SHP77 treated with DMSO at 0.1 percent for 48 hours (cell line): ENCODE measurements at places on chromosomes 4 and X.

GRCh38 chr4:110853242-110853641, 230.4 kb upstream of the PITX2 start:
- DNase-seq: no peak

DNA sequence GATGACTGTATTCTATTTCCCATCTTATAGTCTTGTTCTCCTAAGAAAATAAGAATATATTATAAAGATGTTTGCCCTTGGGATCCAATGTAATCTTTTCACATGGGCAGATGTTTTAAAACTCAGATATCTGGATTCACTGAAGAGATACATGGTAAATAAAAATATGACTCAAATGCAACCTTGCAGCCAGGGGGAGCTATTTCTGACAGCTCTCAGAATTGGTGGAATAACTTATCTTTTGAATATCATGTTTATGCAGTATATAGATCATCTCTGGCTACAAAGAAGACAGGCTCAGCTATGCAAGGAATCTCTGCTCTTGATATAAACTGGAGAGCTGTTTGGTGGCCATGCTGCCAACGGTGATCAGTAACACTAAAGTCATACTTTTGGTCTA, 274.7 kb downstream of the GLUD2 start:
- no peak for DNase-seq

GRCh38 chrX:107398115-107398514, 51.3 kb upstream of the FRMPD3 start:
- DNase-seq: no peak

- DNase-seq: no peak
These were observed 41.8 kb upstream of the HS3ST1 start for GRCh38 chr4:11470438-11471045.

GRCh38 chr4:4762909-4763821, 96.3 kb upstream of the MSX1 start:
- DNase-seq: no peak

GRCh38 chr4:85952972-85953650, 406.7 kb downstream of the MAPK10 start:
- no peak for DNase-seq

DNA sequence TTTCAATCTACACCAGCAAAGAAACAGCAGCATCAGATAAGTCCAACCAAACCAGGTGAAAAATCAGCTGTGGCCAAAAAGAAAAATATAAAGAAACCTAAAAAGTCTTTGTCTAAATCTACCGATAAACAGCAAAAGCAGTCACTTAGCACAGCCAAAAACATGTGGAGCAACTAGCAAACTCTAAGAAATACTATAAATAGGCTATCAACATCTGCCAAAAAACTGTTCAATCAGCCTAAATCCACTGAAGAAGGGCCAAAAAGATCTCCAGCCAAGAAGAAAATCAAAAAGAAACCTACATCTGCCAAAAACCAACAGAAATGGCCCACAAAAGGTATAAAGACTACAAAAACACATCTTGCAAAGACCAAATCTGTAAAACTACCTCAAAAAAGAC, 36.7 kb upstream of the CABS1 start:
- no peak for DNase-seq

GRCh38 chr4:183286590-183287308, 33.3 kb downstream of the CLDN22 start:
- DNase-seq: no peak

GRCh38 chrX:13522811-13523210, 46.6 kb upstream of the EGFL6 start:
- DNase-seq: no peak

GRCh38 chrX:85017721-85018120, 14.0 kb downstream of the APOOL start:
- no peak for DNase-seq
